Myocyte (in vitro differentiated cells): ENCODE measurements at places on chromosomes 3 and 15.

- peak; percentile 76 for DNase-seq
These were observed 83.8 kb upstream of the PPIB start for GRCh38 chr15:64246364-64247189.

DNA sequence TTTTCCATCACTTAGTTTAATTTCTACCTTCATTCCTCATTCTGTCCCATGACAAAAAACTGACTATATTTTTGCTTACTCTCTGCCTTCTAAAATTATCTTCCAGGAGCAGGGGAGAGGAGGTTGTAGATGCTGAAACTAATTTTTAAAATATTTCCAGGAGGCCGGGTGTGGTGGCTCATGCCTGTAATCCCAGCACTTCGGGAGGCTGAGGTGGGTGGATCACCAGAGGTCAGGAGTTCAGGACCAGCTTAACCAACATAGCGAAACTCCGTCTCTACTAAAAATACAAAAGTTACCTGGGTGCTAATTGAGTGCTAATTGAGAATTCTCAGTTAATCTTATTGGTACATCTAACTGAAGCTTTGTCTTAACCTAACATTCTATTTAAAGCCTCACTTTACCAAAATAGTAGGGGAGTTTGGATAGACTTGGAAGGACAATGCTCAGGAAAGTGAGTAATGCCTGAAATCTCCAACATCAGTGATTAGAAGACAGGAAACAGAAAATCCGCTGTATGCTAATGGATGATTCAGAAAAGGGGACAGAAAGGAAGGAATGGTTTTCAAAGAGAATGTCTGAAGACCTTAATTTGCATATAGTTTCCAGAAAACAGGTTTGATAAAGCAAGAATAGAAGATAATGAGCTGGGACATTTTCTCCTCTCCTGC lies 336.1 kb downstream of the GBE1 start:
- no peak for DNase-seq

GRCh38 chr15:98881526-98882520 lies 125.8 kb downstream of the PGPEP1L start:
- DNase-seq = peak; percentile 67

- no peak for DNase-seq
These were observed 38.2 kb downstream of the CDIN1 start for GRCh38 chr15:36617529-36618196.

DNA sequence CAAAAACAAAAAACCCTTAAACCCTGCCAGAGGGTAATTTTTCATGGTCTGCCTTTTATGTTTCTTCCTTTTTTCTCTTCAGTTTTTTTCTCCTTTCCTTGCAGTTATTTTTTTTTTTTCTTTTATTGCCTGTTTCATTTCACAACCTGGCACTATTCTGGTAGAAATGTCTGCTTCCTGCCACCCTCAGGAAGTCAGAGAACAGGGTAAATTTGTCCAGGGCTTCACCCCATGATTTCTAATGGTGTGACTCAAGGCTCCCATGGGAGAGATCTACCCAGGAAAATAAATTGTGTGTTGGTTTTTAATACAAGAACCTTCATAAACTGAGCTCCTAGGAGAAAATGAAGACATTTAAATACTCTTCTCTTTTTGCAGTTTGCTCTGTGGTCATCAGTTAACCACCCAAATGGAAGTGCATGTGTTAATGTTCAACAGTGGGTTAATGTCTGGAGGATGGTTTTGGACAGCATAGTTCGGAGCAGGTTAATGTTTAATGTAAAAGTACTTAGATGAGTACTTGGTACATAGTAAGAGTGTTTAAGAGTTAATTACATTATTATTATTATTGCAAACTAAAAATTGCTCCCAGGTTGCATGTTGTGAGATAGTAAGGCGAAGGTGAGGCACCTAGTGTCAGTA lies 45.9 kb downstream of the CGNL1 start:
- peak; percentile 44 for DNase-seq

DNA sequence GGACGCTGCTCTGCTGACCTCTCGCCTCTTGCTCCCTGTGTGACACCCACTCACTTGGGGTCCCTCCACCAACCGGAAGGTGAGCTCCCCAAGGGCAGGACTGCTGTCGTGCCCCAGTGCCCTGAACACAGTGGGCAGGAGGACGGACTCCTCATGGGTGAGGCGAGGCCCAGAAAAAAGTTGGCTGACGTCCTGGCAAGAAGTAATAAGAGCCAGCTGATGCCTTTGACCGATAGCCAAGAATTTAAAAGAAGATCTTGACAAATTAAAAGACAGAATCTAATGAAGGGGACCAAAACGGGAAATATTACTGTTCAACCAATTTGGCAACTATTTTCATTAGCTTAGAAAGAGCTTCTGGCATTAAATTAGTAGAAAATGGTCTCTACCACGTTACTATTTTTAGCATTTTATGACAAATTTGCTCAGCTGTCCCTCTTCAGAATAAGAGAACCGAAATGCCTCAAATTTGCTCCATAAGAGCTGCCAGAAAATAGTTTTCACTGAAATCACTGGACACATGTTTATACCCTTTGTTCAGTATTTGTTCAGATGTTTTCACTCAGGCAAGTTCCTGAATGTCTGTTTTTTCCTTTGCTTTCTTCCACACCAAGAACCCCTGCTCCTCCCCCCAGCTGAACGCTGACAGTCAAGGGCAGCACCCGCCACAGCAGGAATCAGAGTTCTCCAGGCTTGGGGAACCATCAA lies 60.5 kb downstream of the XXYLT1 start:
- peak; percentile 90 for DNase-seq
